ENCODE measurements at places on chromosomes 2 and 18.

DNA sequence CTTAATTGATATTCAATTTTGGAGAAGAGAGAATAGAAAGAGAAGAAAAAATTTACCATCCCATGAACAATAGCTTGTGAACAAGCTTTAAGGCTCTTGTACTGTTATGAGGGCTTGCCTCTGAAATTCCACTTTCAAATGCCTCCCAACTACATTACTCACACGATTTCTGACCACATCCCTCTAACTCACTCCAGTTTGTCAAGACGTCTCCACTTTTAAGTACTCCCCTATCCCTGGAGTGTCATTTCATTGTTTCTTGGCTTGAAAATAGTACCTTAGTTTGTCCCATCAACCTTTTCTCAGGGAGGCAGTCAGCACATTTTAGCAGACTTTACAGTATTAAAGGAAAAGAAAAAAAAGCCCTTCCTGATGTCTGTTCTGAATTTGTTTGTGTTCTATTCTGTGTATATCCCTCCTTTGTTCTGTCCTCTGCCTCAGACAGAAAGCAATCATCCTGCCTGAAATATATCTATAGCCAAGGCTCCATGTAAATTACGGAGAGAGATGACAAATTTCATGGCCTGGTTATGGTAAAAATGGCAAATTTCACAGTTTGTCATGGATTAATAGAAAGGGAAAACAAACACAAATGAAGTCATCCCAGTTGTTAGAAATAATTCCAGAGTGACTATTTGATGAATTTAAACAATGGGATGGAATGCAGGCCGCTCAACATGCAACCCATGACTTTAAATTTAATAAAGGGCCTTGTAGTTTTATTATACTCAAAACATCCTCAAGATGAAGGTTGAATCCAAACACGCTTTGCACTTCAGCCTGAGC, 228.8 kb downstream of the ETAA1 start:
- DNase-seq = no peak

DNA sequence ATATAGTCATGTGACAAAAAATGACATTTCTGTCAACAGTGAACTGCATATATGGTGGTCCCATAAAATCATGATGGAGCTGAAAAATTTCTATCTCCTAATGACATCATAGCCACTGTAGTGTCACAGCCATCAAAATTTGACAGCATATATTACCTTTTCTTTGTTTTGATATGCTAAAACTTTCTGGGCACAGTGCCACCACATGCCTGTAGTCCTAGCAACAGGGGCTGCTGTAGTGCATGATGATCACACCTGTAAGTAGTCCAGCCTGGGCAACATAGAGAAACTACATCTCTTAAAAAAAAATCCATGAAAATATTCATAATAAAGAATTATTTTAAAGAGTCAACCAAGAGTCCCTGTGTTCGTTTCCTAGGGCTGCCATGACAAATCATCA, 155.5 kb upstream of the SERTAD2 start:
- no peak for DNase-seq

DNA sequence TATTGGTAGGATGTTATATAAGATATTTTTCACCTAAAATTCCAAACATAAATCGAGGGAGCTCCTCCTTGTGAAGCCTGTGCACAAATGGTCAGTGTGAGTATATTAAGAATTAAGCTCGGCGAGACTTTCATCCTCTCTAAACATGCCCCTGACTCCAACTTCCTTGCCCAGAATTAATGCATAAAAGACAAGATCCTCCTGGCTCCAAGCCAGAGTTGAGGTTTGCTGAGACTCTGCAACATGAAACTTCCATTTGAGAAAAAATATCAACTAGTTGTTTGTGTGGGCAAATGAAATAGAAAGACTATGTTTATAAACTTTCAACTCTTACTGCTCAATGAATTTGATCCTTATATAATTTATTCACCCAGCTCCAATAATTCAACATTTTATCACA, 68.1 kb downstream of the CCDC178 start:
- DNase-seq = no peak

GRCh38 chr2:172087207-172087779, 2.0 kb downstream of the DLX1 start:
- no peak for DNase-seq

DNA sequence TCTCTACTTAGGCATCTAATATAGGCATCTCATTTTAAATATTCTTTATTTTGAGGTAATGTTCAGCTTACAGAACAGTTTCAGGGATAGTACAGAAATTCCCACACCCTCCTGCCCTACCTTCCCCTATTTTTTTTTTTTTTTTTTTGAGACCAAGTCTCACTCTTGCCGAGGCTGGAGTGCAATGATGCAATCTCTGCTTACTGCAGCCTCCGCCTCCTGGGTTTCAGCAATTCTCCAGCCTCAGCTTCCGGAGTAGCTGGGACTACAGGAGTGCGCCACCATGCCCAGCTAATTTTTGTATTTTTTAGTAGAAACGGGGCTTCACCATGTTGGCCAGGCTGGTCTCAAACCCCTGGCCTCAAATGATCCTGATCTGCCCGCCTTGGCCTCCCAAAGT, 97.6 kb downstream of the EPB41L5 start:
- DNase-seq = no peak

DNA sequence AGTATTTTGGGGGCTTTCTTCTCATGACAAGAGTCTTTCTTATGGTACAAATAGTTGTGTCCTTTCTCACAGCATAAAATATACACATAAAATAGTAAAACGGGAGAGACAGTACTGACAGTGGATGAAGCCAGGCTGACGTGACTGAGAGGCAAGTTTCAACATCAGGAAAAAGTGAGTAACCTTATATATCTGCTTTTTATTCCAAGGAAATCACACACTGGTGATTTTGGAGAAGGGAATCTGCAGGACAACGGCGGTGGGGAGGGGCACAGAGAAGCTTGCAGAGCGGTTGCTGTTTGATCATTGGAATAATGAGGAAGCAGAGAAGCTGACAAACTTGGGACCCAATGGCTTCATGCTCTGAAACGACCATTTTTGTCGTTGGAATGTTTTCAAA, 130.6 kb upstream of the ZNF236 start:
- DNase-seq = no peak

DNA sequence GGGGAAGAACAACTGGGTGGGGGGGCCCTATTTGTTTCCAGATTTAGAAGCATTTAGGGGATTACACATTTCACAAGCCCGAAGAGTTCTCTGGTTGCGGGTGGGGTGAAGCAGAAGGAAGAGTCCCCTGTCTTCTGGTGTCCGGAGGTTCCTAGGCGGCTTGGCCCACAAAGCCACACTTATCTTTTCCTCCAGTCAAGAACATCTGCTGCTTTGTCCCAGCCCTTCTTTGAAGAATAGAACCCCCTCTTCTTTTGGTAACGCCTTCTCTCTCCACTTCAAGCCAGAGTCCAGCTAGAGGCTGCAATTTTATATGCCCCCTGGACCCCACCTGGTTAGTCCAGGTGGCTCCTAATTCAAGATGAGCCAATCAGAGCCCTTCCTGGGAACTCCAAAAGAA, 15.8 kb downstream of the BOLA3 start:
- DNase-seq = no peak

DNA sequence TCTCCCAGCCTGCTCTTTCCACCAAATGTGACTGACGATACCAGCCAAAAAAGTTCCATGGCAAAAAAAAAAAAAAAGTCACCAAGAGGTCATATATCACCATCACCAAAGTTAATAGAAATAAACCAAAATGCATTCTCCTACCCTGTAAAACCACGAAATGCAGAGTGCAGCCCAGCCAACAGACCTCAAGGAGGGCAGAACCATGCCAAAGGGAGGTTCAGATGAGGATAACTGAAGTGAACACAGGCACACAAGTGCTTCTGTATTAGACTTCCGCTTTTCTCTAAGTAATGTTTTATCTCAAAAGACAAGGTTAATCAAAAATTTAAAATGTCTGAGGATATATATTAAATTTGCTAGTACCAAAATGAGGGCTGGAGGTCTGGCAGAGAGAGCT, 5.5 kb downstream of the SERPINE2 start:
- DNase-seq = no peak

GRCh38 chr2:200364620-200365019, 58.1 kb downstream of the SPATS2L start:
- no peak for DNase-seq

GRCh38 chr2:233819884-233820773, 34.2 kb downstream of the HJURP start:
- DNase-seq = no peak

DNA sequence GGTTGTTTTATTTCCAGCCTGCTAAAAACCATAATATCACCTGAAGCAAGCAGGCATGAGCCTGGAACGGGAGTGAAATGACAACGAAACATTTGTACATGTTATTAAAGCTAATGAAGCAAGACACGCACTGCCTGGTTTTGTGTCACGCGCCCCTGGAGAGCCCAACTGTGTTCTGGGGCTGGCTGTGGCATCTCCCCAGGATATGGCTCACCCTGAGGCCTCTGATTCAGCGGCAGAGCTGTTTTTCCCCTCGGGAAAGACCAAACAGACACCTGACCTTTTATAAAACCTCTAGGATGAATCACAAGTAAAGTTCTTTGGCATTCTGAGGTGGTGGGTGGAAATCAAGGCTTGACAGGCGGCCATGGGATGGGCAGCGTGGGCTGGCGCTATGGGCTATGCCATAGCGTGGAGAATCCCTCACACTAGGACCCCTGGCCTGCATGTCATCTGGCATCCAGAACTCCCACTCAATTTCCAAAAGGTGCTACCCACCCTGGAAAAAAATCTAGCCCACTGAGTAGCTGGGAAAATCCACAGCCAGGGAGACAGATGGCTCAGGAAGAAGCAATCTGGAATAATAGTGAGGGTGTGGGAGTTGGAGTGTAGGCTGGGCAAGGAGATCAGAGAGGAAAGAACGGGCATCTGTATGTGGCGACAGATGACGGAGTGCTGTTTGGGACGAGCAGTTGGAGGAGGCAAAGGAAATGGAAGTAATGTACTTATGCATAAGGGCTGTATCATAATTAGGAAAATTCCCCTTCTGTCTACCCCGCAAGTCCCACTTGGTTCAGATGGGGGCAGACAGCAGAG, 262.0 kb downstream of the AFF3 start:
- DNase-seq = no peak

DNA sequence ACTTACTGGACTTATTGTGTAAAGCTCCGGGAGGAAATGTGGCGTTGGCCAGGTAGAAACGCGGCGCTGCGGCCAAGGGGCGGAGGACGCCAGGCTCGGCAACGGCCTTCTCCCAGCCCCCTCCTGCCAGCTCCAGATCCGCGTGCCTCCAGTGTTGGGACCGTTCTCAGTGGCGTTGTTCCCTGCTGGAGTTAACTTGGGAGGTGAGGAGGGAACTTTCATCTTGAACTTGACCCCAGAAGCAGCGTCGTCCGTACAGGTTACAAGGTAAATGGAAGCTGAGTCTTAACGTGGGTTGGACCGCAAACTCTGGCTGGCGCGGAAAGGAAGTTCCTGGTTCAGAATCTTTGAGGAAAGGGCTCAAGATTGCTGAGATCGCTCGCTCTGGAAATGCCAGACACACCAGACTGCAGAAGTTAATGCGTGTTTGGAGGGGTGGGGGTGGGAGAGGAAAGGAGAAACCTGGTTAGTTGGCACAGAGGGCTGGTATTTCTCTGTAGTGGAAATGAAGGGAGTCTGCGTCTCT, 1.3 kb downstream of the TANC1 start:
- peak; percentile 49 for DNase-seq

DNA sequence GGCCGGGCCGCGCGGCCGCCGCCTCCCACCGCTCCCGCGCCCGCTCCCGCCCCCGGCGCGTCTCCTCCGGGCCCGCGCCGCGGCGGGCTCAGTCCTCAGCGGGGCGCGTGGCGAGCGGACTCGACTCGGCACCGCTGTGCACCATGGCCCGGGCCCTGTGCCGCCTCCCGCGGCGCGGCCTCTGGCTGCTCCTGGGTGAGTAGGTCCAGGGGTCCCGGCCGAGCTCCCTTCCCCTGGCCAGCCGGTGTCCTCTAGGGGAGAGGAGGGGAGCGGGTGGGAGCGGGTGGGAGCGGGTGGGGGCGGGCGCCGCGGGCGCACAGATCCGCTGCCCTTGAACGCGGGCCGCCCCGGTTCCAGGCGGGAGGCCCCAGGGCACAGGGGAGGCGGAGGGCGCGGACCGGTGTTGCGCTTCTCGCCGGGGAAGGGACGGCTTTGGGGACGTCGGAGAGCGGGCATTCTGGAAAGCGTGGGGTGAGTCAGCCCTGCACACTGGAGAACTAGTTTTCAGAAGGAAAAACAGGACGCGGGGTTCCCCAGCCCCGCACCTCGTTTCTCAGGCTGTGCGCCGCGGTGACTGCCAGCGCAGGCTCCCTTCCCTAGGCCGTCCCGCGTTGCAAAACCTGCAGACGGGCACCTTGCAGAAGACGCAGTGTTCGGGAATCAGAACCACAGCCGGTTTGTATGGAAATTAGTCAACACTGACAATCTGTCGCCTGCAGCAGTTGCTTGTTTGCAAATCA, at the start of gene RAMP1:
TSS of gene RAMP1 (plus strand) at position 91 of the 740 bp plus-strand sequence. CDS start at position 144, 53 bp downstream.
- peak; percentile 27 for DNase-seq

DNA sequence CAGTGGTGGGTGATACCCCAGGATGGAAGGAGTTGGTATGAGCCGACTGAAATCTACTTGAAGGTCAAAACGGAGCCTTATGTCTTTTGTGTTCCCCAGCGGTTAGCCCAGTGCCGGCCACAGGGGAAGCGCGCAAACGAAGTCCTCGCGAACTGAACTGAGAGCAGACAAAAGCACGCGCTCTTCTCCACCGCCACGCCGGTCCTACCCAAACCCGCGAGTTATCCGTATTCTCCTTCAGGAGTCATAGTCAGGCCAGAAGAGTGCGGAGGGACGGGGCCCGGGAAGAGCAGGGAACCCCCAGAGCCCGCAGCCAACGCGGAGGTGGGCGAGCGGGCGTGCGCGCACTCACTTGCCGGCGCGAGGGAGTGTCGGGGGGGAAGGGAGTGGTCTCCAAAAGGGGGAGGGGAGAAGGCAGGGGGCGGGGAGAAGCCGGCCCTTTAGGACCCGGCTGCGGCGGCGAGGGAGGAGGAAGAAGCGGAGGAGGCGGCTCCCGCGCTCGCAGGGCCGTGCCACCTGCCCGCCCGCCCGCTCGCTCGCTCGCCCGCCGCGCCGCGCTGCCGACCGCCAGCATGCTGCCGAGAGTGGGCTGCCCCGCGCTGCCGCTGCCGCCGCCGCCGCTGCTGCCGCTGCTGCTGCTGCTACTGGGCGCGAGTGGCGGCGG, at the start of gene IGFBP2:
TSS of gene IGFBP2 (plus strand) at position 469 of the 664 bp plus-strand sequence. CDS start at position 573, 104 bp downstream.
- peak; percentile 79 for DNase-seq

GRCh38 chr2:158600155-158600802, 143.5 kb downstream of the PKP4 start:
- no peak for DNase-seq

- DNase-seq = no peak
Measured at GRCh38 chr2:238706673-238707072, 141.2 kb upstream of the TWIST2 start.

All from endothelial cell (in vitro differentiated cells).